ENCODE measurements at places on chromosomes 3 and 15.
A peak's percentile ranks its signal among the peaks of the same experiment; 100 is the strongest.

GRCh38 chr3:126452213-126452612 is 23.5 kb downstream of the ZXDC start:
- no peak for DNase-seq

DNA sequence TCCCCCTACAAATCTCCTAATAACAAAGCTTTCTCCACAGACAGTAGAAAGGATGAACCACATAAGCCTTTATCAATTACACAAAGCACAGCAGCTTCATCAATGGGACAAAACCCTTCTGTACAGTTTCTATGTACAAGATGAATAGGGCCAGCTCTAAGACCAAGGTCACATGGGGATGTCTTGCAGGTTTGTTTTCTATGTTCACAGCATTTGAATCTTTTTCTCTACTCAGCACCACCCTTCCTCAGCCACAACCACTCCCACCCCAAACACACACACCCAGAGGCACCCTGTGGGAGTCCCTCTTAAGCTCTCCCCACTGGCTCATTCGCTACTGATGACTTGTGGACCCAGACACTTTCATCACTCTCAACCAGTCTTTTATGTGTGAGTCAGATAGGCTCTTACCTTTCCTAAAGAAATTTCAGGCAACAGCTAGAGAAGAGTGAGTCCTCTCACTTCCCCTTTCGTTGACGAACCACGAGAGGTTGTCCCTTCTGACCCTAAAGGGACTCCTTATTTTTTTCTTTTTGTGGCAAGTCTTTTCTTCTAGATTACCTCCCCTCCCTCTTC is 57.9 kb downstream of the ARHGAP31 start:
- DNase-seq: no peak

- DNase-seq: no peak
Measured at GRCh38 chr3:27081992-27082607, 287.1 kb downstream of the NEK10 start.

- DNase-seq: peak; percentile 96
Measured at GRCh38 chr3:129596194-129597086, 10.0 kb downstream of the PLXND1 start.

DNA sequence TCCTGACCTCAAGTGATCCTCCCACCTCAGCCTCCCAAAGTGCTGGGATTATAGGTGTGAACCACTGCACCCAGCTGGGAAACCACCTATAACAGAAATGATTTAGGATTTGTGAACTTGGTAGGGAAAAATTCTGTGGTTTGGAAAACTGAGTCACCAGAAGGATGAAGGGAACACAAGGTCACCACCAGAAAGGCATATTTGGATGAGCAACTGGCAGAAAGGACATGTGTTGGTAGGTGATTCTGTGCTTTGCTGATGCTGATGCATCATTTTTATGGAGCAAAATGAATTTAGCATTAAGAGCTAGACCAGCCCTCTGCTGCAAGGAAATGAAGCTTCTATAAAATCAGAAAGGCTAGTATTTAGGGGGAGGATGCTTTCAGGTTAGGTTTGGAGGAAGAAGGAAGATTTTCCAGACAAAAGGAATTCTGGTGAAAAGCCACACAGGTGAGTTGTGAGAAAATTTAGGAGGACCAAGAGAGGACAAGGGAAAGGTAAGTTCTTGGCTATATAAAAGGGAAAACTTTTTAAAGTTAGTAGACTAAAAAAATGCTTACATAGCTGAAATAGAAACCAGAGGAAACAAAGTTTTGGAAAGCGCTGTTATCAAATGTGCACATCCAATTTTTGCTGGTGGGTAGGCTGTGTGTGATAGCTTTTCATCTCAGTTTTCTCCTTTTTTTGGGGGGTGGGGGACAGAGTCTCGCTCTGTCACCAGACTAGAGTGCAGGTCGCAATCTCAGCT is 3.6 kb downstream of the PXK start:
- peak; percentile 78 for DNase-seq

GRCh38 chr3:70120357-70120966 is 120.9 kb downstream of the SAMMSON start:
- DNase-seq: peak; percentile 34

DNA sequence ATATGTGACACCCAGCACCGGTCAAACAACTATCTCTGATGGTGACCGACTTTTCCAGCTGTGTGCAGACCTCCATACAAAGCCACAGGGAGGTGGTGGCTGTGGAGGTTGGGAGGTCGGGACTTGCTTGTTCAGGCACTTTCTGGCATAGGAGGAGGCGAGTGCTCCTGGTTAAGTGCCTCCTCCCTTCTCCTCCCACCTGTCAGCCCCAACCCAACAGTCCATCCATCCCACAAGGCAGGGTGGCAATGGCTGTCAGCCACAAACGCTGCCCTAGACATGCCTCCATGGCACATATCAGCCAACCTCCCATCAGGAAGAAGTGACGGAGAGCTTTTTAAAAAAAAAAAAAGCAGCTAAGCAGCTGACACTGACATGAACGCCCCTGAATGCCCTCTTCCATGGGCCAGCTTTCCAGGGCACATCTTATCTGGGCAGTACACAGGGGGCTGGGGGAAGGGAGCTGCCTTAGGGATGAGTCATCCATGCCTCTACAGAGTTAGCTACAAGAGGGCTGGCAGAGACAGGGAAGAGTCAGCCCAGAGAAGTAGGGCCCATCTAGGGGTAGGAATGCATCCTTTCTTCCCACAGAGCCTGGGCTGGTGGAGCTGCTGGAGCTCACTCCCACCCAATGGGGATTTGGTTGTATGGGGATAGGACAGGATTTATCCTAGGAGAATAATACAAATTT is 41.2 kb downstream of the CCDC12 start:
- peak; percentile 98 for DNase-seq

GRCh38 chr15:99105514-99106341 is 848 bp downstream of the SYNM start:
- DNase-seq: peak; percentile 63

DNA sequence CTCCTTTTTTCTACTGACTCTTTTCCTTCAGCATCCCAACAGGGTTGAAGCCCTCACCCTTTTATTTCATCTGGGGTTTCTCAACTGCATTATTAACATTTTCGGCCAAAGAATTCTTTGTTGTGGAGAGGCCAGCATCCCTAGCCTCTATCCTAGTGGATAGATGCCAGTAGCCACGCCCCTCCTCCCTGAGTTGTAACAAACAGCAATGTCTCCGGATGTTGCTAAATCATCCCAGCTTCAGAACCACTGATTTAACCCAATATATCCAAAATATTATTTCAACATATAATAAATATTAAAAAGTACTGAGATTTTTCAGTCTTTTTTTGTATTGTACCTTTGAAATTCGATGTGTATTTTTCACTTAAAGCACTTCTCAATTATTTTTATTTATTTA is 2.0 kb upstream of the RNF111 start:
- peak; percentile 56 for DNase-seq

DNA sequence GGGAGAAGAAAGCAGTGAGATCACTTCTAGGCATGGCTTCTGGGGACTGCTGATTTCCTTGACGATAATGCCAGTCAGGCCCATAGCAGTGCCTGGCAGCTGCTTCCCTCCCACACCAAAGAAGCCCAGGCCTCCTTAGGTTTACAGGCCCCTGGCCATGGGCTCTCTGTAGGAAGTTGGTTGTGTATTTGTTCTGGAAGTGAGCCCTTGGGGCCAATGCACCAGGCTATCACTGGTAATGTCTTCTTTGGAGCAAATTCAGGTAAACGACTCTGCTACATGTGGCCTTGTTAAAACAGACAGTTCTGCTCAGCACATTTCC is 89.3 kb downstream of the CCNL1 start:
- DNase-seq: no peak

DNA sequence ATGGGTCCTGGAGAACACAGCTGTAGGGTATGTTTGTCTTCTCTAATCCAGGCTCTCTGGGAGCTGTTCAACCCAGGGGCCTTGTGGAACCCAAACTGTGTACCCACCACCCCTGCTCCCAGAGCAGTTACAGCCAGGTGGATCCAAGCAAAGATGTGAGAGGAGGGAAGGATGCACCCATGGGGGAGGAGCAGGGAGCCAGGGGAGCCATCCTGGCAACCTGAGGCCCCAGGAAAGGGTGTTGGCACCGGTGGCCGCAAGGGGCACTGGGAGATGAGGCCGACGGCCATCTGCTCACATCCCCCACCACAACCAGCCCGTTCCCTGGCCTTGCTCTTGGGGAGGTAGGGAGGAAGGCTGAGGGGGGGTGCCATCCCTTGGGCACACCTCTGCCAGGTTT is 43.2 kb downstream of the CMTM6 start:
- no peak for DNase-seq

- peak; percentile 81 for DNase-seq
Measured at GRCh38 chr15:65558336-65558735, 28.1 kb downstream of the HACD3 start.

DNA sequence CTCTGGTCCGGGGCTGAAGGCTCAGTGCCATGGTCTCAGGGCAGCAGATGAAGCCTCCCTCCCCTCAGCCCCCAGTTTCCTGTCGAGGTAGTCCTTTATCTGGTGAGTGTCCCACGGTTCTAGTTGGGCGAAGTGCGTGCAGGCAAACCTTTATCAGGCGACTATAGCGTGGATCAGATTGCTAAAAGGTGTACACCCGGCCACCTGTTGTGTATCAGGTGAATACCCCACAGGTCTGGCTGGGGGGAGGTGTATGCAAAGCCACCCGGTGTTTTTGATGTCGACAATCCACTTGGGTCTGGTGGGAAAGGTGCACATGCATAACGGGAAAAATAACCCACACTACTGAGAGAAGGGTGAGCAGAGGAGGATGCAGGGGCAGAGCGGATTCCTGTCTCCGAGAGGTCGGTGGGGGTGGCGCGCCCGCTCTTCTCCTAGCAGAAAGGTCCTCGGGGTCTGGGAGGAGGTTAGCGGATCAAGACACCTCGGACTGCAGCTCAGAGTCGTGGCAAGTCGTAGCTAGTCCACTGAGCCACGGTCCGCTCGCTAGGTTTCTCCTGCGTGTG is 507 bp downstream of the SLC12A6 start:
- DNase-seq: no peak

DNA sequence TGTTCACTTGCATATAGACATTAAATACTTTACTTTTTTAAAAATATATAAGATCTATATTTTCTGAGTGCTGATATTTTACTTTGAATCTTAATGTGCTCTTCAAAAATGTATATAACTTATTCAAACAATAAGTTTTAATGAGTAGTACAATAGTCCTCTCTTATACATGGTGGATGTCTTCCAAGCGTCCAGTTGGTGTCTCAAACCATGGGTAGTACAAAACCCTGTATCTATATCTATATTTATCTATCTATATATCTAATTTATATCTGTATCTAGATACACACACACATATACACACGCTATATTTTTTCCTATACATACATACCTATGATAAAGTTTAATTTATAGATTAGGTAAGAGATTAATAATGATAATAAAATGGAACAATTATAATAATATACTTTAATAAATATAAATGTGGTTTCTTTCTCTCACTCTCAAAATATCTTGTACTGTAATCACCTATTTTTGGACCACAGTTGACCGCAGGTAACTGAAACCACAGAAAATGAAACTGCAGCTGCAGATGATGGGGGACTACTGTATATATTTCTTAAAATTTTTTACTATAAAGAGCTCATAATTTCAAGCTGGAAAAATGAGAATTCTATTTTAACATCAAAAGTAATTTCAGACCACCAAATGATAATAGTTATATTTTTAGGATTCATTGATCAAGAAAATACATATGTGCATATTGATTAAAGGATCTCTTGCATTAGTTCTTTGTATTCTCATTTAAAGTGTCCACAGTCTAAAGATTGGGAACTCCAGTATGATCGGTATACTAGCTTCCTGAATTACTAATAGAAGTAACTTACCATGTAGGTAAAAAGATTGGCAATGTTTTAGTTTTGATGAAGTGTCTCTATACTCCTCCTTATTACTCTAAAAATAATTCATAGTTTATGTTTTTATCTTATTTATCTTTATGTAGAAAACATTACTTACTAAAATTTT is 215.1 kb upstream of the MLF1 start:
- DNase-seq: no peak

GRCh38 chr3:20646425-20646824 is 460.4 kb upstream of the SGO1 start:
- DNase-seq: no peak

GRCh38 chr3:143255739-143256138 is 136.2 kb downstream of the CHST2 start:
- DNase-seq: no peak

- peak; percentile 90 for DNase-seq
Measured at GRCh38 chr3:47324278-47324865, 41.6 kb downstream of the KLHL18 start.

DNA sequence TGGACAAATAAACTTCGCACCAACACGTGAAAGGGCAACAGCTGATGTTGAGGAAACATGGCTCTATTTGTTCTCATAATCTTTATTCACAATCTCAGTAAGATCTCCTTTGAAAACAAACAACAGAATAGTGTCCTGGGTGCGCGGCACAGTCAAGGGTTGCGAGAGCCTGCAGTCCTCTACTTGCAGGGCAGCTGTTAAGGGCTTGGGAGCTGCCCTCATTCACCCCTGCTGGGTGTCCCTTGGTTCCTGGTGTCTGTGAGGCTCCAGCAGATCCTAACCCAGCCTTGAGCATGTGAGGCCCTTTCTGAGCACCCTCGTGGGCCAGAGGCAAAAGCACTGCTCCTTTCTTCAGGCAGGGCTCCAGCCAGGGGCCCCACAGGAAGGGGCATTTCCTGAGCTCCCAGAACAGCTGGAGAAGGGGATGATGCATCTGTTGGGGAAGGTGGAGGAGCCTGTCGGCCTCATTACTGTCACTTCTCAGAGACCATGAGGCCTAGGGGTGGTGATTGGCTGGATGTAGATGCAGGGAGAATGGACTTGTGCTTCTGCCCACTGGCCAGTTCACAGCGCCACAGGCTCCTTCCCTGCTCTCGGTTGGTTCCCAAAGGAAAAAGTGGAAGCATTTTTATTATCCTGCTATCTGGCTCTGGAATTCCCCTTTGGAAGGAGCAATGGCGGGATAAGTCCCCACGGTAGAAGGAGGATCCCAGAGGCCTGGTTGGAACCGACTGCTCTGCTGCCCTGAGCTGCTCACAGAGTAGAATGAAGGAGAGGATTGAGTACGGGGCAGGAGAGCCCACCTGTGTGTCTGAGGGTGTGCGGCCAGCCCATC is 51.9 kb upstream of the KLF13 start:
- no peak for DNase-seq

GRCh38 chr15:74180881-74181602 is 7.5 kb downstream of the ISLR start:
- DNase-seq: no peak

DNA sequence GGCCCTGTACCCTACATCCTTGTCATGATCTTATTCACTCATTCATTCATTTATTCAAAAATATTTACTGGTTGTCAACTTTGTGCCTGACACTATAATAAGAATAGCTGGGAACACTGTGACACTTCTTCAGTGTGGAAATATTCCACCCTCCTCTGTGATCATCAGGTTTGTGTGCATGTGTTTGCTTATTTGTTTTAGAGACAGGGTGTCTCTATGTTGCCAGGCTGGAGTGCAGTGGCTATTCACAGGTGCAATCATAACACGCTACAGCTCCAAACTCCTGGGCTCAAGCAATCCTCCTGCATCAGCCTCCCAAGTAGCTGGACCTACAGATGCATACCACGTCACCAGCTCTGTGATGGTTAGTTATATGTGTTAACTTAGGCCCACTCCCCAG is 50.0 kb upstream of the PLCL2 start:
- DNase-seq: no peak

DNA sequence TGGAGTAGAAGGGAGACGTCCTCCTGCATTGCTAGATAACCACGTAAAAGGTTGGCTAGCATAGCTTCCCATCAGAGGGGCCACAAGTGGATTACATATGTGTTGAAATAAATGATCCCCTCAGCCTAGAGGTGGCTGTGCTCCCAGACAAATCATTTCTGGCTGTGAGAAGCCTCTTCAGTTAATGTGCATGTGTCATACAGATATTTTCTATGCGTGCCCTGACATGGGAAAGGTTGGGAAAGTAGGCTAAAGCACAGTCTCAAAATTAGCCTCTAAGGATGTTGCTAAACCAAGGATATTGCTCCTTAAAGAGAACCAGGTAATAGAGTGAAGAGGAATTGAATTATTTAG is 17.8 kb downstream of the USP3 start:
- no peak for DNase-seq
